ENCODE measurements at places on chromosomes 4 and X. TPM values are rescaled to one million over a fixed set of nuclear protein-coding genes. Genes with fewer than 3 reads are reported as not detected.

- H3K4me1 ChIP-seq: no peaks in the 10 kb centered on the region
- H3K36me3 ChIP-seq: no peaks in the 10 kb centered on the region
- no peak overlapping the region for H3K27ac ChIP-seq
- no peak for DNase-seq
Observed at GRCh38 chr4:89773805-89774204, 63.2 kb downstream of the SNCA start.

DNA sequence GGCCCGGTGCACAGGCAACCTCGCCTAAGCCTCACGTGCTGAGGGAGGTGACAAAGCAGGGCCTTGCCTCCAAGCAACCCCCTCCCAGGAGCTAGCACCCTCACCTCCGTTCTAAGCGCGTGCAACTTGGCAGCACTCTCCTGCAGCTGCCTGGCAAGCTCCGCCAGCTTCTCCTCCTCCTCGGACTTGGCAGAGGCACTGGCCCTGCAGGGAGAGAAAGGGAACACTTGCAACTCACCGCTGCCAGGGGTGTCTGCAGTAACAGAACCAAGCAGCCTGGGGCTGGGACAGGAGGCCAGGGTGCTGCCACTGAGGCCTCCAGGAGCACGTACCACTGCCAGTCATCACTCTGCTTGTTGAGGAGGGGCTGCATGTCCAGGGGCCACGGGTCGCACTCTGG lies 10.3 kb upstream of the TREX2 start:
- H3K27ac ChIP-seq: no peak overlapping the region
- no peak overlapping the region for H3K4me3 ChIP-seq
- DNase-seq: no peak

- H3K27me3 ChIP-seq: no peaks in the 10 kb centered on the region
- no peaks in the 10 kb centered on the region for H3K36me3 ChIP-seq
- no peak for DNase-seq
- H3K27ac ChIP-seq: no peak overlapping the region
- no peaks in the 10 kb centered on the region for H3K4me1 ChIP-seq
Observed at GRCh38 chrX:420496-421223, 34.0 kb upstream of the PPP2R3B start.

- H3K27ac ChIP-seq: no peak overlapping the region
- H3K4me1 ChIP-seq: no peaks in the 10 kb centered on the region
- no peak for DNase-seq
- peaks cover 33% of the 10 kb centered on the region for H3K27me3 ChIP-seq
Observed at GRCh38 chrX:20274121-20274520, 7.4 kb upstream of the RPS6KA3 start.

DNA sequence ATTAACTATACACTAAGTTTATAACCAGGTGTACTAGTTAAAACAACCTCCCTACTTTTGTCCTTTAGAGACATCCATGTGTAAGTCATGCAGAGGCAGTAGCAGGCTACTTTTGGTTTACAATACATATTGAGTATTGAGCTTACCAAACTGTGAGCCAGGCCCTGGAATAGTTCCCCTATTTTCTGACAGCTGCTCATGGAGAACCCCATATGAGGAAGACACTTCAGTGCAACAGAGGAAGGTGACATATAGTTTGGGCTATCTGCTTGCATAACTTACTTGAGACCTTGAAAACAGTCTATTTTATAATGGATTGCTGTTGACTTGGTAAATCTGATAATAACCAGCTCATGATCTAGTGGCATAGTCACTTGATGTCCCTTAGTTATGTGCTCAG lies 190.5 kb downstream of the SH3BGRL start:
- H3K27me3 ChIP-seq: no peaks in the 10 kb centered on the region
- no peaks in the 10 kb centered on the region for H3K4me1 ChIP-seq
- H3K27ac ChIP-seq: no peak overlapping the region
- no peak for DNase-seq
- no peak overlapping the region for H3K4me3 ChIP-seq
- no peaks in the 10 kb centered on the region for H3K36me3 ChIP-seq

DNA sequence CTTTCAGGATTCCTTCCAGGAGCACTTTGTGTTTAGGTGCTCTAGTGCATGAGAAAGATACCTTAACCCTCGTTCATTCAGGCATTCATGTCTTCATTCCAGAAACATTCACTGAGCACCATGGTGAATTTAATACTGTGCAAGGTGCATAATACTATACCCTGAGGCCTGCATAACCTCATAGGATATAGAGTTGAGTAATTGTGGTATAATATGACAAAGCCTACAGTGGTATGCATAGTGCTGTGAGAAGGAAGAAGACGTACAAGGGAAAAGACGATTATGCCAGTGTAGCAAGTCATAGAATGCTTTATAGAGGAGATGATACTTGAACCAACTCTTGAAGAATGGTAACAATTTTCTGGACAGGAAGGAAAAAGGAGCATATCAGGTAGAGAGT lies 34.3 kb downstream of the MTM1 start:
- H3K27ac ChIP-seq: no peak overlapping the region
- H3K4me3 ChIP-seq: no peak overlapping the region
- no peaks in the 10 kb centered on the region for H3K4me1 ChIP-seq

DNA sequence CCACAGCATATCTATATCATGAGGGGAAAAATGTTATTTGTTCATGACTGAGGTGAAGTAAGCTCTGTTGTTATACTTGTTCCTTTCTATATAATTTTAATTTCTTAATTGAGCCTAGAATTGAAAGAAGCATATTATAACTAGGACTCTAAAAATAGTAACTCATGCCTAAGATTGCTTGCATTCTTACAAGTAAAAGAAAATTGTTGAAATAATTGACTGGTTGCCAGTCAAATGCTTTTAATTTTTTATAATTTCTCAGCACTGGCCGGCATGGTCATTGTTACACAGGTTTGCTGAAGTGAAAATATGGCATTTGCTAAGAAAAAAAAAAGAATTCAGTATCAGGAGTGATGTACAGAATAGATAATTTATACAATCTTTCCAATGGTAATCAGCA lies 104.8 kb downstream of the GASK1B start:
- no peak overlapping the region for H3K27ac ChIP-seq
- H3K36me3 ChIP-seq: no peaks in the 10 kb centered on the region
- H3K4me3 ChIP-seq: no peak overlapping the region
- no peaks in the 10 kb centered on the region for H3K4me1 ChIP-seq
- no peaks in the 10 kb centered on the region for H3K27me3 ChIP-seq

DNA sequence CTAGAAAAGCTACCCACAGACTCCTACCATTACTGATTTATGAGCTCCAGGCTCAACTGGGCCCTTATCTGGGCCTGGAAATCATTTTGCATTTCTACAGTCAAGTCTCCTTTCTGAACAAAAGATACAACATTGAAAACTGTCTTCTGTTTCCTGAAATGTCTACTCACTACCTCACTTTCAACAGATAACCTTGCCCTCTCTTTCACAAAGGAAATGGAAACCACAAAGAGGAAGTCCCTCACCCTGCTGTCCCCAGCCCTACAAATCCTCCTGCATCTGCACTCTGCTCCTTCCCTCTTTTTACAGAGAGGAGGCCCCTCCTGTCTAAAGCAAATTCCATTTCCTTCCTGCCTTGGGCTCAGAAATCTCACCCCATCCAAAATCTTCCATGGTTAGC lies 24.8 kb upstream of the CYBB start:
- H3K4me3 ChIP-seq: no peak overlapping the region
- H3K4me1 ChIP-seq: no peaks in the 10 kb centered on the region
- no peaks in the 10 kb centered on the region for H3K36me3 ChIP-seq
- DNase-seq: no peak
- H3K27me3 ChIP-seq: no peaks in the 10 kb centered on the region

- H3K27me3 ChIP-seq: no peaks in the 10 kb centered on the region
- H3K4me3 ChIP-seq: no peak overlapping the region
- DNase-seq: no peak
- H3K27ac ChIP-seq: no peak overlapping the region
- H3K36me3 ChIP-seq: no peaks in the 10 kb centered on the region
Observed at GRCh38 chr4:24192018-24192641, 302.3 kb upstream of the PPARGC1A start.

- no peaks in the 10 kb centered on the region for H3K4me1 ChIP-seq
- no peak for DNase-seq
- no peak overlapping the region for H3K27ac ChIP-seq
- no peaks in the 10 kb centered on the region for H3K36me3 ChIP-seq
- no peak overlapping the region for H3K4me3 ChIP-seq
Observed at GRCh38 chr4:28565396-28565795, 1704.8 kb downstream of the STIM2 start.

DNA sequence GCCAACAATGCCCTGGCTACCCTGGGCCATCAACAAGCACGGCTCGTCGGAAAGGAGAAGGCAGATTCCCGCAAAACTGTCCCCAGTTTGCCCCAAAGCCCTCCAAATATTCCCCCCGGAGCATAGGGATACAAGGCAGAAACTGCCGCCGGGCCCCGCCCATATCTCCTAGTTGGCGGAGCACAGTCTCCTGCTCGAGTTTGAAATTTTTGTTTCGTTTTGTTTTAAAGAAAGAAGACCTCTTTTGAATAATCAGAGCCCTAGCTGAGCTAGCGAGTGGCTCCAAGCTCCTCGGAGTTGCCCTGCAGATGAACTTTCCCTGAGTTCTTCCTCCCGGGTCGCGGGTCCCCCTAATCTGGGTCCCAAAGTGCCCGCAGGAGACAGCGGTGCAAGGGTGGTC lies 138.1 kb upstream of the ZIC3 start:
- peaks cover 37% of the 10 kb centered on the region for H3K4me1 ChIP-seq
- H3K36me3 ChIP-seq: no peaks in the 10 kb centered on the region
- DNase-seq: peak; percentile 32
- H3K27ac ChIP-seq: no peak overlapping the region
- H3K4me3 ChIP-seq: peak overlapping the region; percentile 46

DNA sequence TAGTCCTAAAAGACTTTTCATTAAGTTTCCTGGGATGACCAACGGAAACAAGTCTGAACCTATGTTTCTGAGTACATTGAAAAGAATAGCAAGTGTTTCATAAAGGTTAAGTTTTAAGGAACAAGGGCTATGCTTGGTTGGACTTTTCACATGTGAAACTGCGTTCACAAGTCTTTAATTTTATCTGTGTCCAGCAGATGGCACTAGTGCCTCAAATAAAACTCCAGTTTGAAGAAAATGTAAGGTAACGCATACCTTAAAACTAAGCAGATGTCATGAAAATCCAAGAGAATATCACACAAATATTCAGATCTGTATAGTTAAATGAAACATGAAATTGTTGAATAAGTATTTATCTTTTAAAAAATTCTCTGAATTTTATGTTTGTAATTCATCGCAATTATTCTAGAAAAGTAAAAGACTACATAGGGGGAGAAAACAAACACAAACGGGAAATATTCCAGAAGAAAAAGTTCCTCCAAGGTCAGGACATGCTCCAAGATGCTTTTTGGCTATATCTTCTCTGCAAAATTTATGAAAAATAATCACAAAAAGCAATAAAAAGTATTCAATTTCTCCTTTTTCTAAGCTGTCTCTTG lies 89.6 kb upstream of the MAD2L1 start:
- peaks cover 10% of the 10 kb centered on the region for H3K4me1 ChIP-seq
- H3K4me3 ChIP-seq: no peak overlapping the region
- H3K36me3 ChIP-seq: no peaks in the 10 kb centered on the region
- H3K27ac ChIP-seq: no peak overlapping the region
- peak; percentile 75 for DNase-seq

GRCh38 chr4:70518716-70519115 lies 347 bp downstream of the AMTN start:
- H3K4me1 ChIP-seq: no peaks in the 10 kb centered on the region
- no peaks in the 10 kb centered on the region for H3K27me3 ChIP-seq
- H3K4me3 ChIP-seq: no peak overlapping the region
- DNase-seq: no peak
- no peak overlapping the region for H3K27ac ChIP-seq

DNA sequence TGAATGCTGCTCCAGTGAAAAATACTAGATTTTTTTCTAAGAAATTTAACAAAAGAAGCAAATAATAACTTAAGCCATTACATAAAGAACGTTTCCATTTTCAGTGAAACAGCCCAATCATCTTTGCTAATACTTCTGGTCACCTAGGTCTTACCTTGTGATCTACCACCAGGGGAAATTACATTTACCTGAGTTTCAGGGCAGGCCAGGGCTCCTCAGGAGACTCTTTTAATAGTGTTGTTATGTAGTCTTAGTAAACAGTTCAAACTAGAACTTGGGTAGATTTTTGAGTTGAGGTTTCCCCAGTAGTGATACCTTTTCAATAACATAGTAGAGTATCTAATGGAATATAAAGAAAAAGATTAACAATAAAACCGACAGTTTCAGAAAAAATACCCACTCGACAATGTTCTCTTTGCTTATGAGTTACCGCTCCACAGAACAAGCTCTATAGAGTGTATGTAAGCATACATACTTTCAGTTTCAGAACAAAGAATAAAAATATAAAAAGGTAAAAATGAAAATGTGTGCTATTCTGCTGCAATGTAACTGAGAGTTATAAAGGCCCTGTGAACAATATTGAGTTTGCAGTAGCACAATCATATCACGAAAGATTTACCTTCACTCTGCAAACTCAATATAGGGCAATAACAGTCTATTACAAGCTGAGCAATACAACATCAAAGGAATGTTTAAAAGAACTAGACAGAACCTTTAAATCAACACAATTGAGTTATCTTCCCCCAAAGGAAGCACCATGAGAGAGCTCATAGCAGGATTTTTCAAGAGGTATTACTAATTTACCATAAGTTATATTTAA lies 165.8 kb downstream of the ATOH1 start:
- H3K27me3 ChIP-seq: no peaks in the 10 kb centered on the region
- no peaks in the 10 kb centered on the region for H3K36me3 ChIP-seq
- no peaks in the 10 kb centered on the region for H3K4me1 ChIP-seq
- no peak overlapping the region for H3K4me3 ChIP-seq
- no peak for DNase-seq

DNA sequence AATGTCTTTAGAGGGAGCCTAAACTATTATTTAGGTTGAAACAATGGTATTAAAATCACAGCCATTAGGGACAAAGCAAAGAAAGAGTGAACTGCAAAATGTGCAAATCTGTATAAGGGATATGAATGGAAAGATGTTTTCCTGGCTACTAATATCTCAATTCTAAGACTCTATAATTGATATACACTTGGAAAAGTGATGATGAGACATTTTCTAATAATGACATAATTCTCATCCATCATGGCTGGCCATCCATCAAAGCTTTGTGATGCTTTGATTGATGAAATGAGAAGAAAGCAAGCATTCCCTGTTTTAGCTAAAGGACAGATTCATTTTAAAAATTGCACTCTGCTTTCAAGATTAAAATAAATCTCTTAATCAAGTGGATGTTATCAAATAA lies 965.5 kb upstream of the IGFBP7 start:
- H3K4me1 ChIP-seq: no peaks in the 10 kb centered on the region
- H3K4me3 ChIP-seq: no peak overlapping the region
- no peak overlapping the region for H3K27ac ChIP-seq
- H3K27me3 ChIP-seq: no peaks in the 10 kb centered on the region
- DNase-seq: no peak
- H3K36me3 ChIP-seq: no peaks in the 10 kb centered on the region

The CT45A3 gene
- not detected for total RNA-seq

The GAB1 gene
- 31.3 TPM for total RNA-seq

The MAGEA4 gene
- not detected for total RNA-seq

The SPRY1 gene
- 35.9 TPM for total RNA-seq

The ZNF141 gene
- 43.2 TPM for total RNA-seq

The GASK1B gene
- total RNA-seq: not detected

The CT45A1 gene
- not detected for total RNA-seq

The XK gene
- total RNA-seq: 1.0 TPM

The PNMA5 gene
- not detected for total RNA-seq

The PUDP gene
- total RNA-seq: 20.6 TPM

The MAOA gene
- total RNA-seq: 12.7 TPM

The EFHC2 gene
- total RNA-seq: 3.2 TPM
